ENCODE measurements at places on chromosomes 1 and 21.
A peak's percentile ranks its signal among the peaks of the same experiment; 100 is the strongest.

DNA sequence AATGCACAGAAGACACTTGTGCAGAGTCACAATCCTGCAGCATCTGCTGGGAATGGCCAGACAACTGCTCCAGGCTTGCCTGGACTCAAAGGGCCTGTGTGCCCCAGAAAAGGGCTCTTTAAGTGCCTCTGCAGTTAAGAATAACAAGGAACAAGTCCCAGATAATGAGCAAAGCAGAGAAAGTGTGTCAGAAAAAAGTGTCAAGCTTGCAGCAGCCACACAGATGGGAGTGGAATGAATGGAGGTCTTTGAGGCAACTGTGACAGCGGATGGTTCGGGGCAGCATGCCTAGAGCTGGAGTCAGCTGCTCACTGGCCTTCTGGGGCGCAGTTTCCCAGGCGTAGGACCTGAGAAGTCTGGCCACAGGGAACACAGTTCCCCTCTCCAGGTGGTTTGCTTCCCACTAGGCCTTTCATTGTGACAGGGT is 5.1 kb downstream of the PARP1 start:
- no peak for DNase-seq

DNA sequence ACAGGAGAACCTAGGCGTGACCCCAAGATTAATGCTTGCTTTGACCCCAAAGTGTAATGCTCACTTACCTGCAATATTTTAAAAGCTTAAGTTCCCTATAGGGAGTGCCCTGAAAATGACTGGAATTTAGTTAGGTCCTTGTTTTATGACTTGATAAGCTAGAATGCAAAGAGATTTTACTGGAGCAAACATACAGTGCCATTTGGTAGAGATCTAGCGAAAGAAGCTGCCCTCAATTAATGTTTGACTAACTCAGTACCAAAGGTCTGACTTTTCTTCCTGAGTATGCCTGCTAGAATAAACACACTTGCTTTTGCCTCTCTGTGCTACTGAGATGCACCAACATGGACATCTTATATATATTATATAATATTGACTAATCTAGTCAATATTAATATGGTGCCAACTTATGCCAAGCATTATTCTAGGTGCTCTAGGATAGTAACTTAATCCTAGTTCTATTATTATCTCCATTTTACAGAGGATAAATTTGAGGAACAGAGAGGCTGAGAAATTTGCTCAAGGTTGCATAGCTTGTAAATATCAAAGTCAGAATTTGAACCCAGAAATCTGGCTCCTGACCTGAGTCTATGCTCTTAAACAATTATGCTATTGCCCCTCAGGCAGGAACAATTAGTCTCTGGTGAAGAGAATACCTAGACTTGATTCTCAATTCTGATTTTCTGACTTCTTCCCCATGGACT is 18.2 kb downstream of the S100A10 start:
- DNase-seq: no peak

GRCh38 chr1:204633665-204634064 is 51.9 kb downstream of the LRRN2 start:
- DNase-seq: no peak

GRCh38 chr21:41692185-41692565 is 74.7 kb downstream of the RIPK4 start:
- no peak for DNase-seq

DNA sequence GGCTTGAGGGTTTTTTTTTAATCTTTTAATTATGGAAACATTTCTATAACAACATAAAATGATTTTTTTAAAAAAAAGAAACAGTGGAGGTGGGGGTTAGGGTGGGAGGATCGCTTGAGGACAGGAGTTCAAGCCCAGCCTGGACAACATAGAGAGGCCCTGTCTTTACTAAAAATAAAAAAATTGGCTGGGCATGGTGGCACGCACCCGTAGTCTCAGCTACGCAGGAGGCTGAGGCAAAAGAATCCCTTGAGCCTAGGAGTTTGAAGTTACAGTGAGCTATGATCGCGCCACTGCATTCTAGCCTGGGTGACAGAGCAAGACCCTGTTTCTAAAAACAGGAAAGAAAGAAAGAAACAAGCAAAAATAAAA is 32.2 kb upstream of the RNF11 start:
- DNase-seq: no peak

DNA sequence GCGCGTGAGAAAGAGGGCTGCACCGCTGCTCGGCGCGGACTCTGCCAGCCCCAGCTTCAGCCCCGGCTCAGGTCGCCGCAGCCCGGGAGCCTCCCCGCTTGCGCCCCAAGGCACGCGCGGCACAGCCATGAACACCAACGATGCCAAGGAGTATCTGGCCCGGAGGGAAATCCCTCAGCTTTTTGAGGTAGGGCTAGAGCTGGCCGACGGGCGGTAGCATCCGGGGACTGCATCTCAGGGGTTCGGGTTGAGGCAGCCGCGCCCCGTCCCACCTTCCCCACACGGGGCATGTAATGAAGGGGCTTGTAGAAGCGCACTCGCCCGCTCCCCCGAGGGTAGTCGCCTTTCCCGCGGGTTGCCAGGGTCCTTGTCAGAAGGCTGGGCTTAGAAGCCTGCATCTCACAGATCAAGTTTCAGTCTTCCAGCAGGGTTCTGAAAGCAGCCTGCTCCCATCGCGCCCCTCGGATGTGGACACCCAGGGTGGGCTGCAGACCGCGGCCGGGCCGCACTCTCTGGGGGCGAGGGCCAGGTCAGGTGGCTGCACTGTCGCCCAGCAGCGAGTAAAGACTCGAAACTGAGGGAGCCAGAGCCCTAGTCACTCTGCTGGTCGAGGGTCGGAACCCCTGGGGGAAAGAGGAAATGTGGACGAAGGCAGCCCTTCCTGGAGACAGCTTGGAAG is 507 bp downstream of the AK5 start:
- DNase-seq: peak; percentile 21

DNA sequence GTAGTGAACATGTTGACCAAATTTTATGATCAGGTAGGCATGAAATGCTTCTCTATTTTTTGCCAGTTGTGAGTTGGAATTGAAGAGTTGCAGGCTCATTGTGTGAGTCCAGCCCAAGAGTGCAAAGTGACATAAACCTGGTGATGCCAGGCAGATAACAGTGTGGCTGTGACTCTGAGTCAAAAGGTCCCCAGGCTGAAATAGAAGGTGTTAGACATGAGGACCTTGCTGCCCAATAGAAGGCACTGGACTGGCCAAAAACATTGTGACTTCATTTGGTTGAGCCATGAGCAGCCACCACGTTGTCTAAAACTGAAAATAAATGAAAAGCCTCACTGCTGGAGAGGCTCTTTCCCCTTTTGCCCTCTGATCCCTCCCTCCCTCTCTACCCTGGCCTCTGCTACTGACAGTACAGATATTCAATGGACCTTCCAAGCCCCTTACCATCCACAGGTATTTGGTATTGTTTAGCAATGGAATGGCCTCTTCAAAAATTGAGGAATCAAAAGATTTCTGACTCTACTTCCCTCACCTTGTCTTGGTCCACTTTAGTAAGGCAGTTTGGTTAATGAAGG is 67.8 kb upstream of the ABCD3 start:
- DNase-seq: no peak

DNA sequence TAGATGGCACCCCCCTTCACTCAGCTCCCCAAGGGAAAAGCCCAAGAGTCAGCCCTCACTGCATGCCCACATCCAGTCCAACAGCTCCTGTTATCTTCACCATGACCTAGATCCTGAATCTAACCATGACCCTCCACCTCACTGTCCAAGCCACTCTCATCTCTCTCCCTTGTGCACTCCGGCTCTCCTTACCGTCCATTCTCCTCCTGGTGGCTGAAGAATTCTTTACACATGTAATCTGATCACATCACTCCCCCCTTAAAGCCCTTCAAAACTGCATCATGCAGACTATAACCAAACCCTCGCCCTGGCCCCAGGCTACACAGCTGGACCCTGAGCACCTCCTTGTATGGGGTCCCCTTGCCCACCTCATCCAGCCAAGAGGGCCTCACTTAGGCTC is 14.0 kb upstream of the PAQR7 start:
- no peak for DNase-seq

GRCh38 chr1:107648071-107648470 is 316.9 kb downstream of the VAV3 start:
- no peak for DNase-seq

GRCh38 chr1:199522936-199523335 is 504.6 kb upstream of the NR5A2 start:
- DNase-seq: no peak

- no peak for DNase-seq
These were observed 35.9 kb upstream of the CAMK1G start for GRCh38 chr1:209547626-209548025.

GRCh38 chr1:41498391-41498790 is 13.9 kb upstream of the EDN2 start:
- DNase-seq: no peak

DNA sequence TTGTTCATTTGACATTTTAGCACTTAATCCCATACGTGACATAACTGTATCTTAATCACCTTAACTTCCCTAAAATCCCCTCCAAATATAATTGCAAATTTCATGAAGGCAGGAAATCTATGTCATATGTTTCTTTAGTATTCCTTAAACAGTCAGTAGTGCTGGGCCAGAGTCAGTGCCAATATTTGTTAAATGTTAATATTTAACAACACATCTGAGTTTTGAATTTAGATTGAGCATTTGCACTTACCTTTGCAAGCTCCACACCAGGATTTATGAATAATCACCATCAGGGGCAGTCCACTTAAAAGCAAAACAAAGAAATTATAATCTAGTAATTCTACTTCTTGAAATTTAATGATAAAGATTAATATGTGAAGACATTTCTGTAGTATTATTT is 5.3 kb downstream of the KTI12 start:
- DNase-seq: no peak

- no peak for DNase-seq
These were observed 4.4 kb upstream of the MATN1 start for GRCh38 chr1:30727824-30728223.

DNA sequence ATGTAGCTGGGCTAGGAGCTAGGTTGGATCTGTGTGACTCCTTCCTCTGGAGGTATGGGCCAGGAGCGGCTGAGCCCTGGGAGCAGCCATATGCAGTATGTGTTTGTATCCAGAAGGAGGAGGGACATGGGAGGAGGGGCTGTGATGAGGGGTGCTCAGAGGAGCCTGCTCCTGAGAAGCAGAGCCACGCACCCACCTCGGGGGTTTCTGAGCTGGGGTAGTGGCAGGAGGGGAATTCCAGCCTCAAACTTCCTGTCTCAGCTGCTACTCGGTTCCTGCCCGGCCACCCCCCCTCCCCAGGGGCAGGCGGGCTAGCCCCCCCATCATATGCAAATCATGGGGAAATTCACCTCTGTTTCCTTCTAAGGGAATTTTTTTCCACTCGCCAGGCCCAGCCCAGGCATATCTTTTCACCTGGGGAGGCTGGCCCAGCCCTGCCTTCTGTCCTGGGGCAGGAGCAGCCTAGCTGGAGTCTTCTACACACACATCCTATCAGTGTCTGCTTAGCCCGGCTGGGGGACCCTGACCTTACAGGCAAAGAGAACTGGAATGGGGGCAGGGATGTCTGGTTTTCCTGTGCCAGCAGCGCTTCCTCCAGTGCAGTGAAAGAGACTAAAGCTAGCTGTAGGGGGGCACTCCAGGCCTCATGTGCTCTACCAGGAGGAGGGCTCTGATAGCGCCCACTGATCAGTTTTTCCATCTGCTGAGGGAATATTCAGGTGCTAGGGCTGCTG is 3.0 kb downstream of the ZC3H12A start:
- DNase-seq: peak; percentile 65
